ENCODE measurements at places on chromosomes 2 and 18.
A peak's percentile ranks its signal among the peaks of the same experiment; 100 is the strongest.

DNA sequence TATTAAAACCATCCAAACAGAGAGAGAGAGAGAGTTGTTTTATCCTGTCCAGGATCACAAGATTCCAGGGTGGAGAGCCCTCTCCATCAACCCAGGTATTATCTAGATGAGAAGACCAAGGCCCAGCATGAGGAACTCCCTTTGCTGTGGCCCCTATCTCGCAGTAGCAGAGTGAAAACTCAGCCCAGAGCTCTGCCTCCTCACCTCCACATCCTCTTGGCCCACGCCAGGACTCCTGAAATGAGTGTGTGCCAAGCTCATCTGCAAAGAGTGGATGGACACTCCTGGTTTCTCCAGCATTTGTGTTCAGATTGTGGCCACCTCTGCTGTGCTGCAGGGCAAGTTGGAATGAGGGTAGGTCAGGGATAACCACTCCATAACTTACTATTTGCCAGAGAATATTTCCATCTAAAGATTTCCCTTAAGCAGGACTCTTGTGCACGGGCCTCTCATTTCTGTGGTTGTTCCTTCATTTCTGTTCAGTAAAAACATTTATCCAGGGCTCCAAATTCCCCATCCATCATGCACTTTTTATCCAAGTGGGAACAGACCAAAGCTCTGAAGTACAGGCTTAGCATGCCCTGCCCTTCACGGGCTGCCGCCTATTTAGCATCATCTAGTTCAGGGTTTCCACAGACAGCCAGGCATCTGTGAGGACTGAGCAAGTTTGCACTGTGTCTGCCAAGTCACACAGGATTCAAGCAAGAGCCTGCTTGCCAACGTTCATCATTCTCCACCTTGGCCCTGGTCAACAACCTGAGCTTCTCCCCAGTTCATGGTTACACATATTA, 583.2 kb upstream of the ID2 start:
- no peak for DNase-seq

GRCh38 chr2:185643434-185643833, 95.2 kb upstream of the FSIP2 start:
- peak; percentile 1 for DNase-seq

DNA sequence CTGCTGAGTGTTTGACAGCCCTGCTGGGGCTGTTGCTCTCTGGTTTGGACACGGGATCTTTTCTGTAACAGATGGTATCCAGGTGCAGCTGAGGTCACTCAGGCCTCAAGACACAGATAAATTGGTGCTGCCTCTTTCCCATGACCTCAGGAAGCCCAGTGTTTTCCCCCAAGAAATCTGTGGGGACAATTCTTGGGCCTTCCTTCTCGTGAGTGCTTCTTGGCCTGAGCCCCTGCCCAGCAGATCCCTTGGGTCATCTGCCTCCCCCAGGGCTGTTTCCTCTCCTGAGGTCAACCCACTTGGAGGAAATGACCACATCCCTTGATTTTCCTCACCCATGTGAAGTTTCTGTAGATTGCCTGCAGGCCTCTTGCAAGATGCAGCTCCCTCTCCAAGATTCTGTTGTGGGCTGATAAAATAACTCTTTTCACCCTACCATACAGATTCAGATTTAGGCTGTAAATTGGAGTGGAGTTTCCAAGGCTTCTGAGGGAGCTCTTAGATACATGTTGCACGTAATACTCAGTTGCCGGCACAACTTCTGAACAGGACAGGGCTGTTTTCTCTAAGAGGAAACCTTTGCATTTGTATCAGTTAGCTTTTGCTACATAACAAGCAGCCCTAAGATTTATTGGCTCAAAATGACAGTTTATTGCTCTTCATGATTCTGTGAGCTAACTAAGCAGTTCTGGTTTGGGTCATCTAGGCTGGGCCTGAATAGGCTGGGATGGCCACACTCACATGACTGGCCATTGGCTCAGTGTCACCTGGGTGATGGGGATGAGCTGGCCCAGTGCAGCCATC, 13.1 kb downstream of the ZAP70 start:
- DNase-seq: no peak

- DNase-seq: no peak
These were observed 97.6 kb upstream of the MAP3K20 start for GRCh38 chr2:172978063-172978383.

DNA sequence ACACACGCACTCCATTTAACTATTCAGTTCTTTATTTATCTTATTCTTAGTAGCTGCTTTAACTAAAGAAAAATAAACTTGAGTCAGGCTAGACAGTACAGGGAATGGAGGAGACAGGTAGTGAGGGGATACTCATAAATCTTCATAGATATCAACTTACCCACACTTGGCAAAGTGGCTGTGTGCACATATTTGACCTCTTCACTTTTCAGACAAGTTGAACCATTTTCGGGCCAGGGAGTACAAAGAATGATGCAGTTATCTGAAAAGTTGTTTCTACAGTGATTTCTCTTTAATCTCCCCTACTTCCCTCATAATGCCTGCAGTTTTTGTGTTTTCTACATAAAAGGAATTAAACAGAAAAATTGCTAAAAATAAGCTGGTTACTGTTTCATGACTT, 307.5 kb downstream of the GULP1 start:
- DNase-seq: no peak

GRCh38 chr2:41967476-41968181, 80.2 kb upstream of the PKDCC start:
- peak; percentile 22 for DNase-seq

- no peak for DNase-seq
These were observed 2.8 kb downstream of the TMEM169 start for GRCh38 chr2:216084547-216084946.

- no peak for DNase-seq
These were observed 29.0 kb downstream of the HDLBP start for GRCh38 chr2:241286348-241287090.

- no peak for DNase-seq
These were observed 210.6 kb downstream of the C1D start for GRCh38 chr2:67851956-67852824.

- no peak for DNase-seq
These were observed 156.2 kb upstream of the DNMT3A start for GRCh38 chr2:25497918-25498407.

DNA sequence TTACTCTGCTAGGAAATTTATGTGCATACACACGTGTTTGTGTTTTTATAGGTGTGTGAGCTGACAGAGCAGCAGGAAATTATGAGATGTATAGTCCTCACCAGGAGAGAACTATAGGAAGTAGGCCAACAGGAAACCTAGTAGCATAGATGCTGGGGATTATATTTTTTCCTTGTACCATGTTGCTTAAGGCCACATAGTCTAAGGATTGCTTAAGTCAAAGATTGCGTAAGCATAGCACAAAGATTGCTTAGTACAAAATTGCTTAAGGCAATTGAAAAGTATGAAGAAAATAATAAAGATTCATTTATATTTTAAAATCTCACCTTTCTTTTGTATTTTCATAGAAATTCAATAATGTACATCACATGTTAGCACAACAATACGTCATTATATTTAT, 18.7 kb upstream of the CCDC102B start:
- peak; percentile 85 for DNase-seq

DNA sequence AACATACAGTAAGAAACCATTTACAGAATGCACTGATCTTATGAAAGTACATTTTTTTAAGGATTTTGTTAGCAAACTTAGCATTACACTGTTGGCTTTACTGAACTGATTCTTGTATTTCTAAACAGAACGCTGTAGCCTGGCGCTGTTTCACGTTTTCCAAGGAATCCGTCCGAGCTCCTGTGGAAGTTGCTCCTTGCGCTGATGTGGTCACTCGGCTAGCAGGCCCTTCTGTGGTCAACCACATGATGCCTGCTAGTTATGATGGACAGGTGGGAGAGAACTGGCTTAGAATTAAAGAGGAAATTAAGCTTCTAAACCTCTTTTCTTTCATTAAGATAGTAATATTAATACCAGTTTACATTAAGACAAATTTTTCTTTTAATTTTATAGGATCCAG, 76.8 kb downstream of the CEP192 start:
- DNase-seq: no peak

GRCh38 chr2:69065735-69066336, 52.9 kb downstream of the ANTXR1 start:
- DNase-seq: no peak

DNA sequence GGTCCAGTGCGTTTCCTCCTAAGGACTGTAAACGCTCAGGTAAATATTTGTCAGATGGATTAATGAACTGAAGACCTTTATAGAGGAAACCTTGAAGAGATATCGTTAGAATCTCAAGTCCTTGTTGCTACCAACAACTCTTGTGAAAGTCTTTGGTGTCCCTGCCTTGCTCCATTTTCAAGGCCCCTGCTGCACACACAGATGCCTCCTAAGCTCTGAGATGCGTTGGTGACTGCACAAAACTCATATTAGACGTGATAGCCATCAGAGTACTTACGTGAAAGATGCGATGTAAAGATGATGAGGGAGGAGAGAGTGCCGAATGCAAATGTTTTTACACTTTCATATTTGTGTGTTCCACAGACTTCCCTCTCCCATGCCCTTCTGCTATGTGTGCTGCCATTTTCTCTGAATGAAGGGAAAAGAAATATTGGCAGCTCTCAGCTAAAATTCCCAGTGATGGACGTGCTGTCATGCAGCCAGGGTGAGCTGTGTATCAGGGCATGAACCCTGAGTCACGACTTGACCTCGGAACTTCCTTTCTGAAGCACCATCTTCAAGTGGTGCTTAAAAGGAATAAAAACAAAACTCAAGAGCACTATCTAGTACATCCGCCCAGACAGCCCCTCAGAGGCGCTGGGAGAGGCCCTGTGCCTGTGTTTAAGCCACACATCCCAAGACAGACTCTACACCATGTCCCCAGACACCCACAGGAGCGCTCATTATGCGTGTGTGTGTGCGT, 117.4 kb downstream of the FAM210A start:
- DNase-seq: no peak

DNA sequence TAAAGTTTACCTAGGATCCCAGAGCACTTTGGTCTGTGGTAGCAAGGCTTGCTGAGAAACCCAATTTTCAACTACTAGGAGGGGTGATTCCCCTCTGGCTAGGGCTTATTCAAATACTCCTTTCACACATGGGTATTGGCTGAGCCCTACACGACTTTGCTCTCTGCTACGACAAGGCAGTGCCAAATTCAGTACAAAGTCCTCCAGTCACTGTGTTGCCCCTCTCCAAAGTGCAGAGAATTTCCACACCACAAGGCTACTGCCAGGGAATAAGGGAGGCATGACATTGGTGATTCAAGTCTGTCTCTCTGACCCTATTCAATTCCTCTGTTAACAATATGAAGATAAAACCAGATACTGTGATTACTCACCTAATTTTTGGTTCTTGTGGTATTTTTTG, 38.9 kb downstream of the SYT4 start:
- no peak for DNase-seq

- DNase-seq: no peak
These were observed 169.2 kb upstream of the HS6ST1 start for GRCh38 chr2:128487650-128488387.

DNA sequence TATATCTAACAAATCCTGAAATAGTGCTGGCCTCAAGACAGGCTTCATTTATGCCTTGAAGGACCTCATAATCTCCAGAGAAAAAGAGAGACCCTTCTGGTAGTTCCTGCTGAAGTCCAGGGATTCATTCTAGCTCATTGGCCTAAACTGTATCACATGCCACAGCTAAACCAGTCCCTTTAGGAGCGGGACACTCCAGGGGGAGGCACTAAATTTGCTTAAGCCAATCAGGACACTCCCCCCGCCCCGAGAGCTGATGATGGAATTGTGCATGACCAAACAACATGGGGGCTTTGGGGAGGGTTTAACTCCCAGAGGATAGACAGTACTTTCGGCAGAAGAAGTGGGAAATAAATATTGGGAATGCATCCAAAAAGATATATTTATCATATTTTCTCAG, 36.4 kb upstream of the CXCR4 start:
- DNase-seq: no peak

- no peak for DNase-seq
These were observed 124.1 kb upstream of the XIRP2 start for GRCh38 chr2:166764216-166764615.

GRCh38 chr2:214035921-214036320, 374.9 kb upstream of the VWC2L start:
- DNase-seq: no peak

GRCh38 chr2:161912154-161912553, 161.9 kb downstream of the DPP4 start:
- DNase-seq: no peak

GRCh38 chr18:33404244-33404873, 36.2 kb downstream of the CCDC178 start:
- no peak for DNase-seq

GRCh38 chr2:36616947-36617346, 19.0 kb upstream of the FEZ2 start:
- DNase-seq: peak; percentile 34

GRCh38 chr18:65298422-65298821, 452.4 kb upstream of the CDH7 start:
- no peak for DNase-seq

Data from epithelial cell of esophagus (primary cell).